ENCODE measurements at places on chromosomes 2 and 18. TPM values are rescaled to one million over a fixed set of nuclear protein-coding genes. Genes with fewer than 3 reads are reported as not detected.

- no peak overlapping the region for H3K4me3 ChIP-seq
- H3K36me3 ChIP-seq, result no peaks in the 10 kb centered on the region
- no peaks in the 10 kb centered on the region for H3K4me1 ChIP-seq
- no peak overlapping the region for H3K27ac ChIP-seq
Measured at GRCh38 chr2:39069136-39069515, 51.7 kb downstream of the SOS1 start.

- peaks cover 18% of the 10 kb centered on the region for H3K4me1 ChIP-seq
- no peak for DNase-seq
- H3K4me3 ChIP-seq, result no peak overlapping the region
- no peak overlapping the region for H3K27ac ChIP-seq
- peaks cover 35% of the 10 kb centered on the region for H3K27me3 ChIP-seq
- H3K36me3 ChIP-seq, result no peaks in the 10 kb centered on the region
Measured at GRCh38 chr18:62328586-62329525, 3.7 kb downstream of the TNFRSF11A start.

DNA sequence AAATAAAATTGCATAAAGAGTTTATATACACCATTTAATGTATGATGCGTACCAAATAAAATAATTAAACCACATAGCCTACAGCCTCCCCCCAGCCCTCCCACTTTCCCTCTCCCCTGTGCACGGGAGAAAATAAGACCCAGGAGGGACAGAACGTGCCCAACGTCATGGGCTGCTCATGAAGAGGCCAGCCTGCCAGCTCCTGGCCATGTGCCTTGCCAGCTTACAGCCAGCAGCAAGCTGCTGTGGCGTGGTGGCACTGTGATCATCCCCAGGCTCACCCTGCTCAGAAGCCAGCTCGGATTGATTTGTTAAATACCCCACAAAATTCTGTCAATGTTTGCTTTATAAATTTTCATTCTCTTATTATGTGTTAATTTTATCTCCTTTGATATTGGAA, 7.6 kb downstream of the GPR148 start:
- no peak overlapping the region for H3K4me3 ChIP-seq
- H3K27me3 ChIP-seq, result no peaks in the 10 kb centered on the region
- no peak overlapping the region for H3K27ac ChIP-seq
- no peaks in the 10 kb centered on the region for H3K36me3 ChIP-seq
- no peak for DNase-seq

The OR6B2 gene
- not detected for total RNA-seq

The ARHGAP28 gene
- total RNA-seq, result 19.3 TPM

The ALPI gene
- total RNA-seq, result not detected

DNA sequence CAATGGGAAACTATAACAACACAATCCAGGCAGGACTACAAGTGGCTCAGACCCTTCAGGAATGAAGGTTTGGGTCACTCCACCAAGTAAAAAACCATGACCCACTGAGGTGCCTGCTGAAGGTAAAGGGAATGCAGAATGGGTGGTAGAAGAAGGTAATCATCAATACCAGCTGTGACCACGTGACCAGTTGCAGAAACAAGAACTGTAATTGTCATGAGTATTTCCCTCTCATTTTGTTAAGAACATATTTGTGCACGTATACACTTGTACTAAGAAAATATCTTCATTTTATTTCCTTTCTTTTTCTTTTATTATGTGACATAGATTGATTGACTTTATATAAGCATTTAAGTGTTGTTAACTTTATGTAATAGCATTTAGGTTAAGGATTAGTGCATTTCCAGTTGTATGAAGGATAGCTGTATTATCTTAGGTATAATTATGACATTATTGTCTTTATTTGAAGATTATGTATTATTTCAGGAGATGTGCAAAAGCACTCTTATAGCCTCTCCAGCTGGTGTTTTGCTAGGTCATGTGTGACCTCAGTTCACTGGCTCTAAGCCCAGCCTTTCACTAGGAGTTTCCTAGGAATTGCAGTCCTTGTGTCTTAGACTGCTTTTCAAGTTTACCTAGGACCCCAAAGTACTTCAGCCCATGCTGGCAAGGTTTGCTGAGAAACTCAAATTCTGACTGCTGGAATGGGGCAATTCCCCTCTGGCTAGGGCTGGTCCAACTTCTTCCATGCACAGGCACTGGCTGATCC, 125.7 kb upstream of the DPP10 start:
- no peak overlapping the region for H3K27ac ChIP-seq
- no peaks in the 10 kb centered on the region for H3K27me3 ChIP-seq
- no peak overlapping the region for H3K4me3 ChIP-seq
- no peak for DNase-seq
- no peaks in the 10 kb centered on the region for H3K4me1 ChIP-seq
- H3K36me3 ChIP-seq, result no peaks in the 10 kb centered on the region

- no peaks in the 10 kb centered on the region for H3K4me1 ChIP-seq
- no peaks in the 10 kb centered on the region for H3K27me3 ChIP-seq
- peak overlapping the region; percentile 30 for H3K27ac ChIP-seq
- DNase-seq, result no peak
Measured at GRCh38 chr2:159251296-159252173, 35.0 kb downstream of the WDSUB1 start.

- H3K4me1 ChIP-seq, result no peaks in the 10 kb centered on the region
- peaks cover 41% of the 10 kb centered on the region for H3K27me3 ChIP-seq
- no peak overlapping the region for H3K27ac ChIP-seq
- DNase-seq, result peak; percentile 49
Measured at GRCh38 chr2:74658516-74658915, 4.5 kb downstream of the SEMA4F start.

DNA sequence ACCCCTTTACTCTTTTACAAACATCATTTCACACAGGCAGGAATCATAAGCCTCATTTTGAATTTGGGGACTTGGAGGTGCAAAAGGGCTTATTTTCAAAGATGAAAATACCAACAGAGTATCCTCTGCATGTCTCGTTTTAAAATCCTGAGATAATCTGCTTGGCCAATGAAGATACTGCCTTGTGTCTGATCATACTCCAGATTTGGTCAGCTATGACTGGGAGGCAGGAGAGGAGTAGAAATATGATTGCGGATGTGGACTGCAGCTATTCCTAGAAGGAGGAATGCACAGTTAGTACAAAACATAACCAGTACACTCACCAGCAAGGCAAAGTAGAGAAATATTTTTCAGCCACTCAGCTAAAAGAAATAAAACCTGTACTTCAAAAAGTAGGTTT, 342.3 kb downstream of the RPRM start:
- H3K4me1 ChIP-seq, result no peaks in the 10 kb centered on the region
- no peak overlapping the region for H3K4me3 ChIP-seq
- H3K27me3 ChIP-seq, result no peaks in the 10 kb centered on the region
- H3K27ac ChIP-seq, result no peak overlapping the region
- H3K36me3 ChIP-seq, result no peaks in the 10 kb centered on the region
